Activated T-helper 1 cell treated with anti-CD3 and anti-CD28 coated beads, Interleukin-2, amount 50 U/mL, for 16 hours (primary cell): ENCODE measurements at places on chromosomes 2 and 18.

DNA sequence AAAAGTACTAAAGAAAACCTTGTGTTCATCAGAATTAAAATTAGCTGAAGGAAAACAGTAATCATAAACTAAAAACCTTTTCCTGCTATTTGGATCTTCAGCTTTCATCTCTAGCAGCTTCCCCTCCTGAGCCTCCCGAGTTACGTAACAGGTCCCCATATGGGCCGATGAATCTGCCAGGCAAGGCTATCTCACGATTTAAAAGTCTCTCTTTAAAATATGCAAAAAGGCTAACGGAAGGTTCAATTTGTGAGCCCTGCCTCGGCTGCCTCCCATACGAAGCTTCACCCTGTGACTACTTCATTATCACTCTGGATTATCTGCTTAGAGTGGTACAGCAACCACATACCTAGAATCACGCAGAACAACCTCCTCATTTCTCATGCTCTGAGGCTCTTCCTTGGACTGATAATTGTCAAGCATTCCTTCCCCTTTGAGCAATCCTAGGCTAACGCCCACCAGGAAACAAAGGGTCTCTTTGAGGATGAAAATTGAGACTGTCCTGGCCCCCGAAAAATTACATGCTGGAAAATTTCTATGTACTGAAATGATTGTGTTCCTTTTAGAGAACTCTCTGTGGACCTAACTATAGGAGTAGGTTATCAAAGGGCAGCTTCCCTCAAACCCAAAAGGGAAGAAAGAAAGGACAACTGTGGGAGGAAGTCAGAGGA, 147.4 kb downstream of the ZEB2 start:
- no peak for DNase-seq

DNA sequence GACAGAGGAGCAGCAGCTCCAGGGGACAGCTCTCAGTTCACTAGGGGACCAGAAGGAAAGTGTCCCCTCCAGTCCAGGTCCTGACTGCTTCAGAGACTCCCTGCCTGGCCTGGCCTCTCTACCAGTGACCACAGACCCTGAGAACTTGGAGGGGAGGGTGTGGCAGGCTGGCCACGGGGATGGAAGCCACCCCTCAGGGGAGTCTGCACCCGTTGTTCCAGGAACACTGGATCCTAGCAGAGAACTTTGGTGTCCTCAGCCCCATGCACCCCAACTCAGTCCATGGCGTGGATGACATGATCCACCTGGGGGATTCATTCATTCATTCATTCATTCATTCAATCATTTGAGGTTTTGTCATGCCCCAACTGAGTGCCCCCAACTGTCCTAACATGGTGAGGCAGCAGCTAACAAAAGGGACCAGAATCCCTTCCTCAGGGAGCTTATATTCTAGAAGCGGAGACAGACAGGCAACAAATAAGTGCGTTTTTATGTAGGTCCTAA, 31.9 kb downstream of the MYO7B start:
- DNase-seq, result no peak

DNA sequence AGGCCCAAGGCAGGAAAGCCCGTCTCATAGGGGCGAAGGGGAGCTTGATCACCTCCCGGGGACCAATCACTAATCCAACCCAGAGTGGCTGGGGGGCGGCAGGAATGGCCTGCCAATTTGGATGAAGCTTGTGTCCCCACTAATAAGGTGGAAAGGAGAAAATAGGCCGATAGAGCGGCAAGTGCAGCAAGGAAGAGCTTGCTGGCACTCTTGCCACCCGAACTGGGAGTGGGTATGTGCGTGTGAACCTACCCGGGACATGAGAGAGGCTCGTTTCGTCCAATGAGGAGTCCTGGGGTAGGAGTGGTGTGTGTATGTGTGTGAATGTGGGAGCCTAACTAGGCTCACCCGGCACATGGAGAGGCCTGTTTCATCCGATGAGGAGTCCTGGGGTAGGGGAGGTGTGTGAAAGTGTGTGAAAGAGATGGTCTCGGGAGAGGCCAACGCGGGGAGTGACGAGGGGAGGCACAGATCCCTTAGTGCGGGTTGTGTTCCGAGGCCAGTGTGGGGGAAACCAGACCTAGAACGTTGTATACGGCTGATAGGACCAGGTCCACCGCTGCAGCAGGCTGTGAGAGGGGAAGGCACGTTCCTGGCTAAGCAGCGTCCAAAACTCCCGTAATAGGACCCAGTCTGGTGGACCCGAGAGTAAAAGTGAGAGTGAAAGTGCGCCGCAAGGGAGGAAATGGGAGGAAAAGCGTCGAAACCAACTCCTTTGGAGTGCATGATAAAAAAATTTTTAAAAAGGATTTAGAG, 47.1 kb upstream of the SELENOI start:
- DNase-seq, result no peak

GRCh38 chr2:10186868-10187535, 64.5 kb downstream of the RRM2 start:
- DNase-seq, result no peak

GRCh38 chr2:118250001-118250400, 161.7 kb downstream of the INSIG2 start:
- no peak for DNase-seq

- DNase-seq, result no peak
Measured at GRCh38 chr2:137254052-137254451, 488.7 kb downstream of the THSD7B start.

DNA sequence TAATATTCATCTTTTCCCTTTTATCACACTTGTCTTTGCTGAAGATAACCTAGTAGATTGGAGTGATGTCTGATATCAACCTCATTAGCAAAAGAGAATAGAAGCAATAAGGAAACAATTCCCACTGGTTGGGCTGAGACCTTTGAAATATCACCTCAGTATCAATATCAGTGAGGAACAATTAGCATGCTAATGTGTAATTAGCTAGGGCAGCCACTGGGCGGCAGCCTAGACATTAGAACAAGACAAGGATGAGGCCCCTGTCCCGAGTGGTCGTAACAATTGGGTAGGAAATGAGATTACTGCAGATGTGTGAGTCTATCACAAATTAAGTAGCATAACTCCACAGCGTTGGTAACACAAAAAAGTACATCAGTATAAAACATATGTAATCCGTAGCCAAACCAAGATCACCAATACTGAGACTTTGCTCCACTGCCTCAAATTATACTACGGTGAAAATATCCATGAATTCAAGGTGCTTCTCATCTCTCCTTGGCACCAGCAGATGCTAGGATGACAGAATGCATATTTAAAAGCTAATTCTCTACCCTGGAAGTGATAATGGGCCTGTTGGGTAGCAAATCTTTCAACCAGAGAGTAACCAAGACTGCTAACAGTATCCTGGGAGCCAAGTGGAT, 99.1 kb downstream of the ALPK2 start:
- DNase-seq, result peak; percentile 37

- DNase-seq, result no peak
Measured at GRCh38 chr2:215529271-215529670, 93.4 kb upstream of the FN1 start.

DNA sequence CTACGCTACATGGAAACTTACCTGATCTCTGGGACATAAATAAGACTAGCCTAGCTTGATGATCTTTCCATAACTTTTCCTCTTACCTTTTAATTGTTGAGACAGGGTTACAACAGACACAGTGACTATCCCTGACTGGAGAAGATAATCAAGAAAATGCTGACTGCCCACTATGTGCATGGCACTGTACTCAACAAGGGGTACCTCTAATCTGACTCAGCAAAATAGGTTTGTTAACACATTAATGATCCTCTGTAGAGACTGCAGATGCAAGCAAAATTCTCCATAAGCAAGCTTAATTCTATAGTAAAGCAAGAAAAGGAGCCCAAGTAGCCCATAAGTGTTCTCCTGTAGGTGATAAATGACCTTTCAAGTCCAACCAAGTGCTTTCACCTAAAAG, 25.5 kb downstream of the ACVR1C start:
- DNase-seq, result no peak

DNA sequence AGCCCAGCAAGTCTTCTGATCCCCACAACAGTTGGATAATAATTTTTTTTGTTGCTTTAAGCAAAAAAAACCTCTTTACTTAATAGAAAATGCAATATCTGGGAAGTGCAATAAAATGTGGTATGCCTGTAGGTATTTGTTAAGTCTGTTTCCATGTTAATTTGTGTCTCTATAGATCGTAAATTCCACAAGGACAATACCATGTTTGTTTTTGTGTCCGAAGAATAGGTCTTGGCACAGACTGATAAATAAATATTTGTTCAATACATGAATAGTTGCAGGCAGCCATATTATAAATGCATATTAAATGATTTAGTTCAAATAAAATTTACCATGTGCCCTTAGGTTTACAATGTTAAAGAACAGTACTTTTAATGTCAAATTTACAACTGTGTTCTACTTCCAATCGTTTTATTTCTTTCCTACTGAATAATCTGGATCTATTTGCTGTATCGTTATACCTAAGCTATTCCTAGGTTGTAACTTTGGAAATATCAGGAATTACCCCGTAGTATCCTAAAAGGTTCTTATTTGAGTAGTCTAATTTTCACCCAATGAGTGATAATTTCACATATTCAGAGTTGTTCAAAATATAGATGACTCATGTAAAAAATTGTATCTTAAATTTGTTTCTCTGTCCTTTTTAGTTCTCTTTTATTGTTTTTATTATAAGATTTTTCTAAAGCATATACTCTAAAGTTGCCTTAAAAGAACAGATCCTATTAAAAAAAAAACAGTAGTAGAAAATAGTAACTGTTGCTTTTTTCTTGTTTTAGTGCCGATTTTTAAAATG, 151.8 kb downstream of the EHBP1 start:
- no peak for DNase-seq

DNA sequence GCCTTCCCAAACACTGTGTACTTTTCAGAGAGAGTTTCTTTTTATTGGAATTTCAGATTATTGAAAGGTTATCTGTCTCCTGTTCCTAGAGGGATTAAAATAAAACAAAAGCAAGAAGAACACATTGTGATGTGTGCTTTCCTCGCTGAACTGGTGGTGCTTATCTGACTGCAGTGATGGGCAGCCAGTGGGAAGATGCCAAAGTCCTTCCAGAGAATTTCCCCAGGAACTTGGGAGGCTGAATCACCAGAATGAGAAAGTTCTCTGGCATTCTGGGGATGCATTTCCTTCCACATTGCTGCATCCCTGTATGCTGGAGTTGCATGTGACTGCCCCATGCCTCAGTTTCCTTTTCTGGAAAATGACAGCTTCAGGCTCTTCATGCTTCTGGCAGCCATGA, 53.9 kb upstream of the SEC11C start:
- no peak for DNase-seq
